ENCODE measurements at places on chromosomes 1 and 21. TPM values are rescaled to one million over a fixed set of nuclear protein-coding genes. Genes with fewer than 3 reads are reported as not detected.
A peak's percentile ranks its signal among the peaks of the same experiment; 100 is the strongest.

- no peak for DNase-seq
These were observed 277.4 kb downstream of the ZNF648 start for GRCh38 chr1:181784039-181784683.

DNA sequence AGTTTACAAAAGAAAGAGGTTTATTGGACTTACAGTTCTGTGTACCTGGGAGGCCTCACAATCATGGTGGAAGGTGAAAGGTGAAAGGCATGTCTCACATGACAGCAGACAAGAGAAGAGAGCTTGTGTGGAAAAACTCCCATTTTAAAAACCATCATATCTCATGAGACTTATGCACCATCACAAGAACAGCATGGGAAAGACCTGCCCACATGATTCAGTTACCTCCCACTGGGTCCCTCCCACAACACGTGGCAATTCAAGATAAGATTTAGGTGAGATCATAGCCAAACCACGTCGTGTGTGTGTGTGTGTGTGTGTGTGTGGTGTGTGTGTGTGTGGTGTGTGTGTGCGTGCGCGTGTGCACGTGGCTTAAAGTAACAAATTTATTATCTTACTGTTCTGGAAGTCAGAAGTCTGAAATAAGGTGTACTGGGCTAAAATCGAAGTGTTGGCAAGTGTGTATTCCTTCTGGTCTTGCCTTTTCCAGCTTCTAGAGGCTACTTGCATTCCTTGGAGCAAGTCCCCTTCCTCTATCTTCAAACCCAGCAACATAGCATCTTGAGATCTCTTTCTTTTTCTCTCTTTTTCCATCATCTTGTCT lies 48.1 kb upstream of the MPC2 start:
- DNase-seq = no peak

DNA sequence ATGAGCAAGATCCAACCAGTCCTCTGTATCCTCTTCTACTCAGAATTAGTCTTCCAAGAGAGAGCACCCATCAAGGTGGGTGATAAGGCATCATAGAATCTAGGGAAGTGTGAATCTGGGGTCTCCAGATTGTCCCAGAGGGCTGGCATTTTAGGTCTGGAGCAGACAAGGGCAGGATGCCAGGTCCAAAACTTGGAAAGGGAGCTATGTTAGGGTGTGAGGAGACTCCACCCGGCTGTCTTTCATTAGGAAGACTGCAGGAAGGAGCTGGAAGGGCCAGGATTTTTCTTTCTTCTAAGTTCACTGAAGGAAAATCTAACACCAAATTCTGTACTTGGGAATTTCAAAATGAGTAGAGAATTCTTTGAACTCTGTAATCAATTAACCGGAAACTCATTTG lies 86.1 kb upstream of the BMP8A start:
- no peak for DNase-seq

DNA sequence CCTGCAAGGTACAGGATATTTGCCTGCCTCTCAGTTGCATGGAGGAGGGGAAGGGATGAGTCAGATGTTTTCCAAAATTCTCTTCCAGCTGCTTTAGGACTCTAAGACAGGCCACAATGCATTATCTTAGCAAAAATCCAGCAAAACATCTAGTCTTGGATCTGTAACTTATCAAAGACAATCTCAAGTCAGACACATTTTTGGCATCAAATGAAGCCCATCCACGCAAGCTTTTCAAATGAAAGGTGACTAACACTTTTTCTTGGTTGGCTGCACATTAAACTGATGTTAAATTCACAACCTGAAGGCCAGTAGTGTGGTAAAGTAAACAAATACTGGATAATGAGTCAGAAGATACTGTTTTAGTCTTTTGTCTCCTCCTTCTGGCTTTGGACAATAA lies 21.3 kb downstream of the FAM78B start:
- DNase-seq = no peak

- DNase-seq = peak; percentile 55
These were observed 106.7 kb downstream of the HIVEP3 start for GRCh38 chr1:41812051-41812450.

GRCh38 chr1:2314273-2314802 lies 77.0 kb downstream of the MORN1 start:
- DNase-seq = peak; percentile 48

DNA sequence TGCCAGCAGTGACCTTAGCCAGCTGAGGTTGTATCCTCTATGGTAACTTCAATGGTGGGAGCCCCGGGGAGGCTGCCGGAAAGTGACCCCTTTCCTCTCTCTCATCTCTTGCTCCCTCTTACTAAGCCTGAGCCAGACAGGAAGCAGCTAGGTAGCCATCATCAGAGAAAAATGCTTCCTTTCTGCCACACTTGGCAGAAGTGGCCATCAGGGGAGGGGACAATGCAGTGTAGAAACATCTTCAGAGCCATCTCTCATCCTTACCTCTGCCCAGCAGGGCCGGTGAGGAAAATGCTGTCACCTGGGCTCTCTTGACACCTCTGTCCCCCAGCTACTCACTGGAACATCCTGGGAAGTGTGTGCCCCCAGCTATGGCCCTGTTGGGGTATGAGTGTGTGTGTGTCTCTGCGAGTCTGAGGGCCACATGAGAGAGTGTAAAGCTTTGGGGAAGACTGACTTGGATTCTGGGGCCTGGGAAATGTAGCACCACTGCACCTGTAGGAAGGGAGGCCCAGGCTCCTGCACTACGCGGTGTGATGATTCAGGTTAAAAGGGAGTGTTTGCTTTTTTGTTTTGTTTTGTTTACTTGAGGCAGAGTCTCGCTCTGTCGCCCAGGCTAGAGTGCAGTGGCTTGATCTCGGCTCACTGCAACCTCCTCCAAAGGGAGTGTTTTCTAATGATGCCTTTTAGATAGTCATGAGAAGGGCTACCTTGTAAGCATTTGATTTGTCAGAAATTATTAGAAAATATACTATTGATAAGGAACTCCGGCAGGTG lies 48.7 kb upstream of the CNTN2 start:
- DNase-seq = no peak

GRCh38 chr1:32332290-32333079 lies 3.5 kb downstream of the MARCKSL1 start:
- peak; percentile 50 for DNase-seq

DNA sequence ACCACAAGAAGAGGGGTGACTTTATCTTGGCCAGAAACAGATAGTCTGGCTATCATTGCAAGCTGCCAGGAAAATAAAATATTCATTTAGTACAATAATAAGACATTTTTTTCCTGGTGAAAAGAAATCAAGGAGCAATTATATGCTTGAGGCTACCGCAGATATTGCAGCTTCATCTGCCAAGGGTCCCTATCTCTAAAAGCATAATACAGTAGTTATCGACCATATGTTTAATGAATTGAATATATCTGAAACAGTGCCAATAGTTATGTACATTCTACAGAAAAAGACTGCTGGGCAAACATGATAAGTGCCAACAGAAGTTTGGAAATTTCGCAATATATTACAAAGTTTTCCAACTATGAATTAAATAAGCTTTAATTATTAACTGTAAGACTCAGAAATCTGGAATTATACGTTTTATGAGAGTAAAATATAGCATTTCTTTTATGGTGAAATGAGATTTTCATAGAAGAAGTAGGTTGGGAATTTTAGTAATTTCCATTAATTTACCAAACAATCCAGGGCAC lies 561.1 kb upstream of the ZP4 start:
- DNase-seq = no peak

DNA sequence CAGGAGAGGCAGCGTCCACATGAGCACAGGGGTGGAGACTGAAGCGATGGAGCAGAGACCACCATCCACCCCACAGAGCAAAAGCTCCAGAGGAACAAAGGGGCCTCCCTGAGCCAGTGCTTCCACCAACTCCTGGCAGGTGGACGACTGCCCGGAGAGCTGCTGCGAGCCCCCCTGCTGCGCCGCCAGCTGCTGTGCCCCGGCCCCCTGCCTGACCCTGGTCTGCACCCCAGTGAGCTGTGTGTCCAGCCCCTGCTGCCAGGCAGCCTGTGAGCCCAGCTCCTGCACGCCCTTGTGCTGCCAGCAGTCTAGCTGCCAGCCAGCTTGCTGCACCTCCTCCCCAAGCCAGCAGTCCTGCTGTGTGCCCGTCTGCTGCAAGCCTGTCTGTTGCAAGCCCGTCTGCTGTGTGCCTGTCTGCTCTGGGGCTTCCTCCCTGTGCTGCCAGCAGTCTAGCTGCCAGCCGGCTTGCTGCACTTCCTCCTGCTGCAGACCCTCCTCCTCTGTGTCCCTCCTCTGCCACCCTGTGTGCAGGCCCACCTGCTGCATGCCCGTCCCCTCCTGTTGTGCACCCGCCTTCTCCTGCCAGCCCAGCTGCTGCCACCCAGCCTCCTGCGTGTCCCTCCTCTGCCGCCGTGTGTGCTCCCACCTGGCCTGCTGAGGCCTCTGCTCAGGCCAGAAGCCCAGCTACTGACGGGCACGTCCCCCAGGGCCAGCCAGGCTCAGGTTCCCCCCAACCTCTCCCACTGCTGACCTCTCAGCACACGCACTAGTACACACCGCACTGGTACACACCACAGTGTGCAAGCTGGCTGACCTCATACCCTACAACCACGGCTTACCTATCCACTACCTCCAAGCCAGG lies 5.4 kb downstream of the KRTAP10-12 start:
- peak; percentile 12 for DNase-seq

GRCh38 chr1:160954158-160955104 lies at the start of gene ITLN2:
ITLN2 (minus strand) TSS chr1:160954809; CDS start chr1:160954741, 68 bp downstream.
- peak; percentile 30 for DNase-seq

- no peak for DNase-seq
These were observed 232.8 kb upstream of the PTBP2 start for GRCh38 chr1:96488777-96489176.

DNA sequence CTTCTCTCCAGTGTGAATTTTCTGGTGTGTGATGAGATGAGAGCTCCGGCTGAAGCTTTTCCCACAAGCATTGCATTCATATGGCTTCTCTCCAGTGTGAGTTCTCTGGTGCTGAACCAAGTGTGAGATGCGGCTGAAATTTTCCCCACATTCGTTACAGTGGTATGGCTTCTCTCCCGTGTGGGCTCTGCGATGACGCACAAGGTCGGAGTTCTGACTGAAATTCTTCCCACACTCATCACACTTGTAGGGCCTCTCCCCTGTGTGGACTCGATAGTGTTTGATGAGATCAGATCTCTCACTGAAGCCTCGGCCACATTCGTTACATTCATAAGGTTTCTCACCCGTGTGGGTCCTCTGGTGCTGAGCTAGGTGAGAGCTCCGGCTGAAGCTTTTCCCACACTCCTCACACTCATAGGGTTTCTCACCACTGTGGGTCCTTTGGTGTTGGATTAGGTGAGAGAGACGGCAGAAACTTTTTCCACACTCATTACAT lies 7.4 kb downstream of the ZNF436 start:
- DNase-seq = no peak

DNA sequence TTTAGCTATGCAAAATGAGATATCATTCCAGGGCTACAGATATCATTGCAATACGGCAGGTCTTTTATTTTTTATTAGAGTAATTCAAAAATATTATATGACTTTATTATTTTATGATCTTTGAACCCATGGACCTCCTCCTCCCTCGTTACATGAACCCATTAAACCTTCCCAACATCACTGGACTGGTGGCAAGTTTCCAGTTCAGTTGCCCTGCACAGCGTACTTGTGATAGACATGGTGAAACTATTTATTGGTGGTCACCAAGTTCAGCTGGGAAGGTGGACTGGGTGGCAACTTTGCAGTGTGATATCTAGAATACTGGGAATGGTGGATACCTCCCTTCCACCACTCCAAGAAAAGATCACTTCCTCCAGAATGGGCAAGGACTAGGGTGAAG lies 52.5 kb downstream of the SLC30A10 start:
- peak; percentile 46 for DNase-seq

DNA sequence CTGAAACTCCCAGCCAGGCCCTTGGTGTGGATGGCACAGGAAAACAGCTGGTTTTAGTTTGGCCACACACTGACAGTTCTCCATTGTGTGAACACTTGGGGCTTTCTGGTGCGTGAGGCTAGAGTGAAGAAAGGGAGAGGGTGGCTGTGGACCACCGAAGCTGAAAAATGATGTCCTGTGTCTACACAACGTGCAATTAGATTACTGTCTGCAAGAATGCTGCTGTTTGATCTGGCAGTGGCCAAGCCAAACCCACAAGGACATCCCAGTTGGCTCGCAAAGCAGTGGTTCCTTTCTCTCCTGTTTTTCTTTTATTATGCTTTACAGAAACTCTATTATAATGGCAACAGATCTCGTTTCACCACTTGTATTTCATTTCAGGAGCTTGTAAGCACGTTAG lies 58.9 kb downstream of the ERG start:
- DNase-seq = no peak

DNA sequence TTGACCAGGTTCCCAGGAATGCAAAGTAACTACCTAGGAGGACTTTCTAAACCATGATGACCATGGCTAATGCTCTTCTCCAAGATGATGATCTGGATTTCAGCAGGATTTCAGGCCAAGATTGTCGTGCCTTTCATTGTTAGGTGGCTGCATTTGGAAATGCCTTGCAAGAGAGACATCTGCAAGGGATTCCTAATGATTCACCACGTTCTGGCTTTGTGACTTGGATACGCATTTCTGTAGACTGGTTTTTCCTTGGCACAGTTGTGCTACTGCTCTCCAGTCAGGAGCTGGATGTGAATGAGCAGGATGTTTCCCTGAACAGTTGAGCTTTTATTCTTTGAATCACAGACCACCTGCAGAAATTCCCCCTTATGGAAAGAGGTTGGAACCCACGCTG lies 212.4 kb downstream of the BACH1 start:
- no peak for DNase-seq

- DNase-seq = no peak
These were observed 19.9 kb downstream of the ACOT11 start for GRCh38 chr1:54567961-54568360.

DNA sequence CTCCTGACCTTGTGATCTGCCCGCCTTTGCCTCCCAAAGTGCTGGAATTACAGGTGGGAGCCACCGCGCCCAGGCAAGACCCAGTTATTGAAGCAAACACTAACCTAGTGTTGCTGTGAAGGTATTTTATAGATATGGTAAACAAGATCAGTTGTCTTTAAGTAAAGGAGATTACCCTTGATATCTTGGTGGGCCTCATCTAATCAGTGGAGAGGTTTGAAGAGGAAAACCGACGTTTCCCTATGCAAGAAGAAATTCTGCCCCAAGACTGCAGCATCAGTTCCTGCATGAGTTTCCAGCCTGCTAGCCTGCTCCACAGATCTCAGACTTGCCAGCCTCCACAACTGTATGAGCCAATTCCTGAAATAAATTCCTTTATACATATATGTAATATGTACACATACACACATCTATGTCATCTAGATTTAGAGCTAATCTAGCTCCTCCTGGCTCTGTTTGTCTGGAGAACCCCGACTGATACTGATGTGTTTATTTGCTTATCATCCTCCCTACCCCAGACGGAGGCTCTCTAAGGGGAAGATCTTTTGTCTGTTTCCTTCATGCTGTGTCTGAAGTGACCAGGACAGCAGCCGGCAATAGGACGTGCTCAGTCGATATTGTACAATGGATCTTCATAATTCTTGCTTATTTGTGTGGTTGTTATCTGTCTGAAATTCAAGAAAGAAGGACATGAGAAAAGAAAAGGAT lies 90.9 kb downstream of the IER5 start:
- DNase-seq = no peak

Gene CYYR1
- total RNA-seq = 5.5 TPM

Gene CD160
- 0.25 TPM for total RNA-seq

Gene RAB3B
- total RNA-seq = 6.0 TPM

Gene CFAP410
- 21.4 TPM for total RNA-seq

Gene AVPR1B
- 0.13 TPM for total RNA-seq

Gene GRHL3
- 1.5 TPM for total RNA-seq
